Activated T-cell treated with anti-CD3 and anti-CD28 coated beads, Interleukin-2, amount 50 U/mL, for 72 hours (primary cell): ENCODE measurements at places on chromosomes 16 and 17. TPM values are rescaled to one million over a fixed set of nuclear protein-coding genes. Genes with fewer than 3 reads are reported as not detected.
A peak's percentile ranks its signal among the peaks of the same experiment; 100 is the strongest.

DNA sequence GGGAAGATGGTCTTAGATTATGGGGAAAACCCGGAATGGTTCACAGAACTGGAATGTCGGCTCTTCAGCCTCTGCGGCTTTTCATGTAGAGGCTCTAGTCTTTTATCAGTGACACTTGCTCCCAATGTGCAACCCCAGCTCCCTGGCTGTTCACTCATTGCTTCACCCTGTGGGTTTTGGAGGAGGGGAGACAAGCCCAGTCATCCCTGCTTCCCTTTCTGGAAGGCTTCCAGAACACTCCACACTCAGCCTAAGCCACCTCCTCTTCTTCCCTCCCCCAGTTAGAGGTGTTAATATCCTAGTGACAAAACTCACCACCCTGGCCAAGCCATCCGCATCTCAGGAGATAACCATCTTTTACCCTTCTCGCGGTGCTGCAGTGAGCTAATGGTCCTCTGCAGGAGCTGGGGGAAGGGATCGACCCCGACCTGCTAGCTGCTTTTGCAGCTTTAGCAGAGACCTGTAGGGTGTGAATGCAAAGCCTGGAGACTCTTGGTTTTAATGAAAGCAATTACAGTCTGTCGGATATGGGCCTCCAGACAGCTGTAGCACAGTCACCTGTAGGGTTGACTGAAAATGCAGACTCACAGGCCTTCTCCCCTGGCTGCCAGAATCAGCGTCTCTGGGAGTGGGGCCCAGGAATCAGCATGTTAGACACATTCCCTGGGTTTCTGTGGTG is 24.3 kb upstream of the LASP1NB start:
- DNase-seq: no peak
- H3K27me3 ChIP-seq: no peaks in the 10 kb centered on the region
- peak overlapping the region; percentile 37 for H3K4me3 ChIP-seq
- H3K36me3 ChIP-seq: peaks cover 35% of the 10 kb centered on the region

SPN gene
- 84.4 TPM for total RNA-seq

HAP1 gene
- total RNA-seq: 0.21 TPM

- no peak for DNase-seq
- H3K4me1 ChIP-seq: no peaks in the 10 kb centered on the region
- peaks cover 15% of the 10 kb centered on the region for H3K27me3 ChIP-seq
- H3K27ac ChIP-seq: no peak overlapping the region
- no peaks in the 10 kb centered on the region for H3K36me3 ChIP-seq
- no peak overlapping the region for H3K4me3 ChIP-seq
Measured at GRCh38 chr16:25478476-25478875, 213.3 kb upstream of the HS3ST4 start.

ANKFN1 gene
- total RNA-seq: not detected

DNA sequence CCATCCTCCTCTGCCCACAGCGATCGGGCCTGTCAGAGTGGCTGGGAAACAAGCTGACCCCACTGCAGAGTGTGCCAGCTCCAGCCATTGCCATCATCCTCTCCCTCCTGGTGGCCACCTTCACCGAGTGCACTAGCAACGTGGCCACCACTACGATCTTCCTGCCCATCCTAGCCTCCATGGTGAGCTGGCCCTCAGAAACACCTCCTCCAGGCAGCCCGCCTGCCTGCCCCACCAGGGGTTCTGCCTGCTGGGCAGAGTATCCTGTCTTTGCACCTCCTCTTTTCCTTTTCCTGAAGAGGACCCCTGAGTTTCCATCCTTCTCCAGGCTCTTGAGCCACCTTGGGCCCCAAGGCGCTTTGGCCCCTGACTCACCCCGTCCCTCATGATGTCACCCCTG is 10.5 kb upstream of the FOXN1 start:
- peaks cover 7% of the 10 kb centered on the region for H3K27me3 ChIP-seq
- H3K36me3 ChIP-seq: no peaks in the 10 kb centered on the region
- H3K4me3 ChIP-seq: no peak overlapping the region
- no peak overlapping the region for H3K27ac ChIP-seq
- DNase-seq: no peak

ALOX15B gene
- 0.14 TPM for total RNA-seq

- H3K4me1 ChIP-seq: no peaks in the 10 kb centered on the region
- H3K27ac ChIP-seq: no peak overlapping the region
- H3K4me3 ChIP-seq: no peak overlapping the region
- DNase-seq: no peak
- H3K27me3 ChIP-seq: no peaks in the 10 kb centered on the region
- no peaks in the 10 kb centered on the region for H3K36me3 ChIP-seq
Measured at GRCh38 chr17:72204742-72205141, 83.9 kb downstream of the SOX9 start.
